ENCODE measurements at places on chromosomes 4 and X. TPM values are rescaled to one million over a fixed set of nuclear protein-coding genes. Genes with fewer than 3 reads are reported as not detected.

GRCh38 chr4:22607382-22607781 lies 85.4 kb upstream of the GBA3 start:
- no peak for DNase-seq

DNA sequence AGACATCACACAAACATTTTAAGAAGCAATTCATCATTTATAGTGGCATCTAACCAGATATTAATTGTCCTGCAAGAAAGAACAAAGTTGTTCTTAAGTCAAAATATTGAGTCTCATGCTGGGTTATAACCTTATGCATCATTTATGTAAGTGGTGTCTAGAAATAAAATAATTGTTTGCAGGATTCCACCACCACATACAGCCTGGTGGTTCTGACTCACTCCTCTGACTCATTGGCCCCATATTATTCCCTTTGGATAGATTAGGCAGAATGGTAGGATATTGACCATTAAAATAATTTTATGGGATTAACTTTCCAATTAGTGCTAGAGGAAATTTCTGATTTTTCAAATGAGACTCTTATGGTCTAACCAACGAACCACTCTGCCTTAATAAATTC lies 384.5 kb downstream of the GRXCR1 start:
- DNase-seq: peak; percentile 4

FAM53A gene
- polyA plus RNA-seq: 3.7 TPM

GRCh38 chr4:183503497-183504063 lies 1.3 kb upstream of the ING2 start:
- DNase-seq: no peak

- DNase-seq: no peak
Observed at GRCh38 chrX:13338996-13339515, 19.2 kb upstream of the ATXN3L start.

GLUD2 gene
- polyA plus RNA-seq: 1.6 TPM

- DNase-seq: no peak
Observed at GRCh38 chr4:187544461-187545053, 451.0 kb upstream of the ZFP42 start.

RS1 gene
- polyA plus RNA-seq: not detected

All from BJ (cell line).